ENCODE measurements at places on chromosomes 2 and 18.

- DNase-seq, result no peak
- H3K36me3 ChIP-seq, result no peaks in the 10 kb centered on the region
- no peak overlapping the region for H3K27ac ChIP-seq
- peaks cover 10% of the 10 kb centered on the region for H3K4me1 ChIP-seq
- no peaks in the 10 kb centered on the region for H3K27me3 ChIP-seq
Observed at GRCh38 chr2:234366891-234367290, 130.0 kb downstream of the ARL4C start.

DNA sequence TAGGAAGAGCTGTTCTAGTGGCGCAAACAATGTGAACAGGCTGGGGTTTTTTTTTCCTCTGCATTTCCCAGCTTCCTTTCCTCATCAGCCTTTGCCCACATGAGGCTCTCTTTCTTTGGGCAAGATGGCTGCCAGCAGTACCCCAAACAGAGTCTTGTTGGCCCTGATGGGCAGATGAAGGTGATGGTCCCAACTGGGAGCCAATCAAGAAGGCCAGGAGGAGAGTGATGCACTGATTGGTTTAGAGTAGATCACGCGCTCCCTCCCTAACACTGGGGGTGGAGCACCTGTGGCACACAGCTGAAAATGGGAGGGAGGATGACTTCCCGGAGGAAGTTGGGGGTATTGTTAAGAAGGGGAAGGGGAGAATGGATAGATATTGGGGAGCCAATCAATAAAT is 96.3 kb upstream of the FZD7 start:
- H3K4me3 ChIP-seq, result no peak overlapping the region
- H3K36me3 ChIP-seq, result no peaks in the 10 kb centered on the region
- H3K4me1 ChIP-seq, result peaks cover 12% of the 10 kb centered on the region
- no peak for DNase-seq

- no peak for DNase-seq
- H3K27ac ChIP-seq, result no peak overlapping the region
- no peaks in the 10 kb centered on the region for H3K27me3 ChIP-seq
- no peaks in the 10 kb centered on the region for H3K4me1 ChIP-seq
- H3K4me3 ChIP-seq, result no peak overlapping the region
Observed at GRCh38 chr2:235848055-235848454, 320.1 kb downstream of the GBX2 start.

DNA sequence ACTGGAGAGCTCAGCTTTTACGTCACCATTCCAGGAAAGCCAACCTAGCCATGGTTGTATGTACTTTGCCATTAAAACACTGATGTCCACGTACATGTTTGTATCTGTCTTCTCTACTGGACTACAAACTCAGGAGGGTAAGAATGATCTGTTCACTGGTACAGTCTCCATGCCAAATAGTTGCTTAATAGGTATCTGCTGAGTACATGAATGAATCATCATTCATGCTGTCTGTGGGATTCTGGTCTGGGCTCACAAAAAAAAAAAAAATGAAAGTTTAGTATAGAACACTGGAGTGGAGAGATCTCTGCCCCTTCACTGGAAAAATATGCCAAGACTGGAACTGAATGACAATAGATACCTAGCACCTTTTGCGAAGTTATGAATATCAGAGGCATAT is 102.6 kb upstream of the ITGA4 start:
- no peak overlapping the region for H3K4me3 ChIP-seq
- DNase-seq, result no peak
- no peaks in the 10 kb centered on the region for H3K36me3 ChIP-seq
- no peaks in the 10 kb centered on the region for H3K27me3 ChIP-seq
- no peak overlapping the region for H3K27ac ChIP-seq

GRCh38 chr2:199468561-199469513 is 11.1 kb upstream of the SATB2 start:
- DNase-seq, result no peak
- H3K4me3 ChIP-seq, result peak overlapping the region; percentile 33
- H3K27me3 ChIP-seq, result peaks cover 68% of the 10 kb centered on the region
- peaks cover 22% of the 10 kb centered on the region for H3K4me1 ChIP-seq

DNA sequence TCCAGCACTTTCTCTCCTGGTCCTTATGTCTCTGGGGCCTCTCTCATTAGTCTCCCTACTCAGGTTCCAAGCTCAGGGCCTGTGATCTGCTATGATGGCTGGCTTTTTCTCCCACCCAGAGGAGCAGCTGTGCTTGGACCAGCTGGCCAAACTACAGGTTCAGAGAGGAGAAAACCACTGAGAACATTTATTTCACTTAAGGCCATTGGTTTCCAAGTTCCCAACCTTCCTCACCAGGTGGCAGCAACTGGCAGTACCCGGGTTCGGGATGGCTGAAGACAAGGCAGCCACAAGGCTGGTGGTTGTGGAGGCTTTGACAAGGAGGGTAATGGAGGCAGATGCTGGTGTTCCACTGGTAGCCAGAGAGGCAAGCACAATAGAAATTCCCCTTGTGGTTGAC is 29.9 kb upstream of the SELENOI start:
- H3K27ac ChIP-seq, result no peak overlapping the region
- no peak overlapping the region for H3K4me3 ChIP-seq
- no peaks in the 10 kb centered on the region for H3K27me3 ChIP-seq

GRCh38 chr2:905833-906140 is 44.9 kb upstream of the SNTG2 start:
- DNase-seq, result no peak
- H3K4me3 ChIP-seq, result no peak overlapping the region
- H3K27me3 ChIP-seq, result 0 out of 2 replicates have a peak, but pooled peaks cover 3% of the 10 kb centered on the region
- H3K27ac ChIP-seq, result no peak overlapping the region
- peaks cover 12% of the 10 kb centered on the region for H3K4me1 ChIP-seq

DNA sequence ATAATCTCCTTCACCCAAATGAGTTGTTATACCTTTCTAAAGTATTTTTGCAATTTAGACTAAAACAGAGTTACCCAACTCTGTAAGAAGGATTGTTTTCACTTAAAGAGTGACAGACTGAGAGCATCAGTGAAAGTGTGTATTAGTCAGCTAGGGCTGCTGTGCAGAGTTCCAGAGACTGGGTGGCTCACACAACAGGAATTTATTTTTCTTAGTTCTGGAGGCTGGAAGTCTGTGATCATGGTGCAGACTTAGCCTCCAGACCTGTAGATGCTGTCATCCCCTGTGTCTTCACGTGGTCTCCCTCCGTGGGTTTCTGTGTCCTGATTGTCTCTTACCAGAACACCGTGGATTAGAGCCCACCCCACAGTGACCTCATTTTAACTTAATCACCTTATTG is 40.0 kb downstream of the BCL2L11 start:
- no peaks in the 10 kb centered on the region for H3K27me3 ChIP-seq
- no peak overlapping the region for H3K27ac ChIP-seq
- H3K4me3 ChIP-seq, result no peak overlapping the region
- H3K4me1 ChIP-seq, result peaks cover 15% of the 10 kb centered on the region
- no peak for DNase-seq
- H3K36me3 ChIP-seq, result peaks cover 9% of the 10 kb centered on the region

DNA sequence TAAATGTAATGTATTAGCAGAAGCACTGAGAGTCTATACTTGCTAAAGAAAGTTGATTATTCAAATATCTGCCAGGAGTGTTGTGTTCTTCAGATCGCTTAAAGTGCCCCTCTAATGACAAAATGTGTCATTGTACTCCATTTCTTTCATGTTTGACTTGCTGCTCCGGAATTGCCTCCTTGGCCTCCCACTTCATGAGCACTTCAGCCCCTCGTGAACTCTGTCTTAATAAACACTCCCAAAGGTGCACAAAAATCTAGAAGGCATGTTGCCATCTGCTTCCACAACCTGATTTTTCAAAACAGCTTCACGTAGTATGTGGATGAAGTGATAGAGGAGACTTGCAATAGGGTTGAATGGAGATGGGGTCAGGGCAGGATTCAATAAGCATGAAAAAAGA is 396.1 kb downstream of the TDRD15 start:
- DNase-seq, result no peak
- H3K27ac ChIP-seq, result no peak overlapping the region
- no peaks in the 10 kb centered on the region for H3K27me3 ChIP-seq
- H3K4me3 ChIP-seq, result no peak overlapping the region
- H3K36me3 ChIP-seq, result no peaks in the 10 kb centered on the region

DNA sequence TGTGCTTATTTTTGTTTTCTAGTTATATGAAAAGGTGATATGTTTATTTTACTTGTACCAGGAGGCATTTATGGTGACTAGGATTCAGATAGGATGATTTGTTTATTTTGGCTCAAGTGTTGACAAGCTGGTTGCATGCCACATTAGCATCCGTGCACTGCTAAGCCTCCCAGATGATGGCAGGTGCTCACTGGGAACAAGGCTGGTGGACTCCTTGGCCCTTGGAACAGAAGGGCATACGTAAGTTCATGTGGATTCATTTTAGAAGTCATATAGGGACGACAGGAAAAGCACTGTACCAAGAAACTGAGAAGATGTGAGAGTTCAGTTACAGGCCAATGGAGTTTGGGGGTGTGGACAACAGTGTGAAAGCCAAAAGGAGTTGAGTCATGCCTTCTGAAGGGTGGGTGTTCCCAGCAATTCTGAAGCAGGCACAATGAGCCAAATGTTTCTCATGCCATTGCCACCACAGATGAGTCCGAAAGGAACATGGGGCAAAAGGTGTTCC is 166.2 kb downstream of the PHLPP1 start:
- no peaks in the 10 kb centered on the region for H3K27me3 ChIP-seq
- DNase-seq, result no peak
- peaks cover 30% of the 10 kb centered on the region for H3K4me1 ChIP-seq
- no peak overlapping the region for H3K4me3 ChIP-seq
- peak overlapping the region; percentile 19 for H3K27ac ChIP-seq
- H3K36me3 ChIP-seq, result no peaks in the 10 kb centered on the region

DNA sequence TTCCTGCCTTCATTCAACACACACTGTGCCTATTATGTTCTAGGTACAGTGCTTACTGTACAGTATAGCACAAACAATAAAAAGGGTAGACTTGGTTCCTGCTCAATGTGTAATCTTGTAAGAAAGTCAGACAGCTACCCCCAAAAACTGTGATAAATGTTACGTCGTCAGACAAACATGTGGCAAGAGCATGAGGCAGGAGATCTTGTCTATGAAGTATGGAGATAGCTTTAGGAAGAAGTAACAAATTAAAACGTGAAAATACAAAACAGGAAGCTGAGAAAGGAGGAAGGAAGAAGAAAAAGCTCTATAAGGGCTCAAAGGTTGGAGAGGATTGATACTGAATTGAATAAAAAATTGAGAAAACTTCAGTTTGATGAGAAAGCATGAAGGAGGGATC is 276.2 kb upstream of the HNRNPA3 start:
- no peak overlapping the region for H3K4me3 ChIP-seq
- DNase-seq, result no peak
- peaks cover 3% of the 10 kb centered on the region for H3K4me1 ChIP-seq
